ENCODE measurements at places on chromosomes 11 and 22.
A peak's percentile ranks its signal among the peaks of the same experiment; 100 is the strongest.

DNA sequence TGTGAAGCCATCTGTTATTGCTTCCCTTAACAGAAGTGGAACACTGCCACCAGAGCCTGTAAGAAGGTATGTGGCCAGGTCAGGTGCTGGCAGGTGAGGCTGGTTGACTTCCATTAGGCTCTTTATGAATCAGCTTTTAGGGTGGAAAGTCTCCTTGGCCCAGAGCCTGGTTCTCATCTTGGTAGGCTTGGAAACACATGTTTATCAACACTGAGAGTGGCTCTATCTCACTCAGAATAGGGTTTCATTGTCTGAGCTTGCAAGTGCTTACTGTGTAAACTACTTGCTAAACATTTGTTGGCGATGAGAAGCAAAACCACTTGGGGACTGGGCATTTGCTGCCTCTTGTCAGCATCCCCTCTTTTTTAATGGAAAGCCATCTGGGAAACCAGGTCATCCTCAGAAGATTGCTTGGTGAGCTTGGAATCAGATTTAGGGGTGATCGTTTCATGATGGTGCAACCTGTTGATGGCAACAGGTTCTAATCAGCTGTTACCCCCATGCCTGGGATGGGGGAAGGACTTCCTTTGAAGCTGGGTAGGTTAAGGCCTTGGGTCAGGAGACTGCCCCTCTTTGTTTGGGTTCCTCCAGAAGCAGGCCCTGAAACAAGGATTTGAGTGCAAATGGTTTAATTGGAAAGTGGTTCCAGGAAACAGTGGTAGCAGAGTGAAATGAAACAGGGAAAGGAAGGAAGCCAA is 75.0 kb upstream of the AMPD3 start:
- no peak for DNase-seq

GRCh38 chr11:16986434-16987204 is 27.6 kb downstream of the PLEKHA7 start:
- no peak for DNase-seq

DNA sequence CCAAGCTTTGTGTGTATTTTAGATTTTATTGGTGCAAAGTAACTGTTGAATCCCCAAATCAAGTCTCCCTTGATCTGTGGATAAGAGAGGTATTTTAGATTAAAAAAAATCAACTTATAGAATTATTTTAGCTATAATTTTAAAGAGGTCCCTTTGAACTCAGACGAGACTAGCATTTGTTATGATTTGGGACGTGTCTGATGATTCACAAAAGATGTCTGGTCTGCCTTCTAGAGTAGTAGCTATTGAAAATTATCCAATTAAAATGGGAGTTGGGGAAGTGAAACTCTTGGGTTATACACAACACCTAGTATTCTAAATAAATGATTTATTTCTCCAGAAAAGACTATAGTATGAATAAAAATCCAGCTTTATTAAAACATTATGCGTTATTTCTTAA is 227.9 kb upstream of the GRIA4 start:
- no peak for DNase-seq

DNA sequence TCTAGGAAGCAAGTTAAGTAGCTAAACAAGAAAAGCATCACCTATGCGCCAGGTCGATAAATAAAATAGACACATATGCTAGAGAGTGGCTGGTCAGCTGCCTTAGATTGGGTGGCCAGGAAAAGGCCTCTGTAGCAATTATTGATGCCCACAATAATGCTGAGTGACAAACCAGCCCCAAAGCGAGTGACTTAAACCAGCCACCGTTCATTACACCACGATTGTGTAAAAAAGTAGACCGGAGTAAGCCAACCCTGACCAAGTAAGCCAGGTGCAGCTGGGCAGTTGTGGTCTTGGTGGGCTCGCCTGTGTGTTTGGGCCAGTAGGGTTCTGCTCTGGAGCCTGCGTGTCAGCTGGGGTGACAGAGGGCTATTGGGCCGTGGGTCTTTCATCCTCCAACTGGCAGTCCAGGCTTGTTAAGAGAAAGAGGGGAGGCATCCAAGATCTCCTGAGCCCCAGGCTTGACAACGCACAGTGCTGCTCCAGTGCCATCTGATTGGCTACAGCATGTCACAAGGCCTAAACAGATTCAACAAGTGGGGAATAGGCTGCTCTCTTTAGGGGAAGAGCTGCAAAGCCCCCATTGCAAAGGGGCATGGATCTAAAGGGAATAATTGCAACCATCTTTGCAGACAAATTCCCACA is 100.4 kb upstream of the PARVA start:
- DNase-seq = no peak

DNA sequence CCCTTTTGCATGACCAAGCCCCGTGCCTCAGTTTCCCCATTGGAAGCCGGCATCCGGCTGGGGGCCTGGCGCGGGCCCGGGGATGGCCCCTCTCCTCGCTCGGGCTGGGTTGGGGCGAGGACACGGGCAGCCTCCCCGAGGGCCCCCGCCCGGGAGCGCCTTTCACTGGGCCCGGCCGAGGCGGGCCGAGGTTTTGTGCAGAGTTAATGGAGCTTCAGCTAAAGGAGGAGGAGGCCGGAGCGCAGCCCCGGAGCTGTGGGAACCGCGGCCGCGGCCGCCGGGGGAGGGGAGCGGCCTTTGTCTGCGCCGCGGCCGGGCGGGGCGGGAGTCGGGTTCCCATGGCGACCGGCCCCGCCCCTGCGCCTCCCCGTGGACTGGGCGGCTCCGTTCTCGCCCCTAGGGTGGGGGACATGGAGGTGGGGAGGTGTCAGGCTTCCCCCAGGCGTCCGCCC is 1.4 kb upstream of the MAPK11 start:
- peak; percentile 76 for DNase-seq

- DNase-seq = no peak
These were observed 4.8 kb downstream of the CLCF1 start for GRCh38 chr11:67368621-67369020.

- DNase-seq = no peak
These were observed 22.6 kb upstream of the AMPD3 start for GRCh38 chr11:10432493-10432892.
